ENCODE measurements at places on chromosomes 4 and X.
A peak's percentile ranks its signal among the peaks of the same experiment; 100 is the strongest.

DNA sequence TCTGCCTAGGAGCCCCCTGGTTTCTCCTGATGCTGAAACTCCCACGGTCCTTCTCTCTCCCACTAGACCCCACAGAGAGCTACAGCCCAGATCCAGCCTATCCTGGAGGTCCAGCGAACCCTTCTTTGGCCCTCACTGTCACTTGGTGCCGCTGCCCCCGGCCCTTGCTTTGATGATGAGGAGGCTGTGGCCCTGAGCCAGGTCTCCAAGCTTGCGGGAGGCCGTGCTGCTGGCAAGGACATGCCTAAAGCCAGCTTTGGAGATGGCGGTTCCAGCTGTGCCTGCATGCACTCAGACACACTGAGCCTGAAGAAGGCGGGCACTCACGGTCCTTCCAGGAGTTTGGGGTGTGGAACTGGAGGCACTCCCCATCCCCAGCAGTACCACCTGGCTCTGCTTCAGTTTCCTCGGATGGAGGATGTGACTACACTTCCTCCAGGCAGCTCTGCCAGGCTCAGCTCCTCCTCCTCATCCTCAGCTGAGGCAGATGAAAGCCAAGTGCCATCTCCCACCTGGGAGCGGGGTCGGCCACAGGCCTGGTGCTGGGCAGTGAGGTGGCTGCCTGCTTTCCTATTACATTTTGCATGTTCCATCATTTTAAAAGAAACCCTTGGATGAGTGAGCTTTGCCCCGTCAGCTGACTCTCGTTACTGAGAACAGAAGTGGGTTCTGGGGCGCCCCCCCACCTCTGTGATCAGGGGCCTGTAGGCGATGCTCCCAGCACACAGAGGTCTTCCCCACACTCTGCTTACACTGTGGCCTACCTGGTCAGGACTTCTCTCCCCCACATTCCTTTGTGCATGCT, 9.0 kb downstream of the TNIP2 start:
- H3K36me3 ChIP-seq, result peaks cover 32% of the 10 kb centered on the region
- peaks cover 8% of the 10 kb centered on the region for H3K4me1 ChIP-seq
- no peaks in the 10 kb centered on the region for H3K27me3 ChIP-seq
- H3K27ac ChIP-seq, result no peak overlapping the region
- H3K4me3 ChIP-seq, result no peak overlapping the region

- no peak overlapping the region for H3K27ac ChIP-seq
- no peaks in the 10 kb centered on the region for H3K36me3 ChIP-seq
- DNase-seq, result peak; percentile 67
- no peaks in the 10 kb centered on the region for H3K4me1 ChIP-seq
Measured at GRCh38 chrX:11787564-11787963, 29.5 kb downstream of the MSL3 start.

DNA sequence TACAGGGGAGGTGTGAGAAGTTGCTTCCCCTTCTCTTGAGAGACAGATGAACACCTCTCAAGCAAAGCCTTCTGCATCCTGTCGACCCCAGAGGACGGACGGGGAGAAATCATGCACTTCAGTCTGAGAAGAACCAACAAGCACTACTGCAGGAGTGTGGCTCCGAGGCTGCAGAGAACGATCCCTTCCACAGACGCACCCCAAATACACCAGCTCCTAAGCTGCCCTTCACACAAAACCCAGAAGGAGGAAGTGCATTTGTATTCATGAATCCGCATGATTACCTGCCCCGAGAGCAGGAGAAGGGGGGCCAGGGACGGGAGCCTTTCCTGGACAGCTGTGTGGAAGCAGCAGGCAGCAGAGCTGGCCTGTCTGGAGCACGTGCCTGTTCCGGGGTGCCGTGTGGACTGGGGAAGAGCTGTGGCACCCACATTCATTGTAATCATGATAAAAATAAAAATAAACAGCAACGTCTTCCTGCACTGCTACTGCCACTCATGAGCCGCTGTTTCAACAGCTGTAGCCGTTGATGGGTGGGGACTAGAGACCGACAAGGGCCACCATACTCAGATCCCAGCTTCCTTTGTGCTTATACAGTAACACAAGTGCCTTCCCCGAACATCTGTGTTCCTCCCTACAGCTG, 42.9 kb downstream of the ACSL1 start:
- peaks cover 2% of the 10 kb centered on the region for H3K27me3 ChIP-seq
- H3K36me3 ChIP-seq, result no peaks in the 10 kb centered on the region
- H3K27ac ChIP-seq, result no peak overlapping the region
- H3K4me1 ChIP-seq, result no peaks in the 10 kb centered on the region

DNA sequence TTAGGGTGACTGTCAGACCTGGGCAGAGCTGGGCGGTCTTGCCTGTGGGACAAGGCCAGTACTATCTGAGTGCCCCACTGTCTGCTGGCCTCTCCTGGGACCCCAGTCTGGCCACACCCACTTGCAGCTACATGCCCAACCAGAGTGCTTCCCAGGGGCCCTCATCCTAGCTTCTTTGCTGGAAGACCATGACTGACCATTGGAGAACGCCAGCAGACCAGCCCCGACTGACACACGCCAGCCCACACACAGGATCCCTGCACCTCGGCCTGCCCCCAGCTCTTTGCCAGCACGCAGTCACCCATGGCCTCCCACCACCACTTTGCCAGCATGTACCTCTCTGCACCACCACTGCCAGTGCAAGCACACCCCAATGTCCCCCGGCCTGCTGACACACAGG, 585.7 kb downstream of the ZNF674 start:
- no peak overlapping the region for H3K27ac ChIP-seq
- no peak overlapping the region for H3K4me3 ChIP-seq
- no peaks in the 10 kb centered on the region for H3K36me3 ChIP-seq
- no peaks in the 10 kb centered on the region for H3K27me3 ChIP-seq

Data from neuronal stem cell (in vitro differentiated cells).